ENCODE measurements at places on chromosomes 12 and 14.

GRCh38 chr12:123389560-123390351 lies 5.8 kb downstream of the KMT5A start:
- no peak for DNase-seq

DNA sequence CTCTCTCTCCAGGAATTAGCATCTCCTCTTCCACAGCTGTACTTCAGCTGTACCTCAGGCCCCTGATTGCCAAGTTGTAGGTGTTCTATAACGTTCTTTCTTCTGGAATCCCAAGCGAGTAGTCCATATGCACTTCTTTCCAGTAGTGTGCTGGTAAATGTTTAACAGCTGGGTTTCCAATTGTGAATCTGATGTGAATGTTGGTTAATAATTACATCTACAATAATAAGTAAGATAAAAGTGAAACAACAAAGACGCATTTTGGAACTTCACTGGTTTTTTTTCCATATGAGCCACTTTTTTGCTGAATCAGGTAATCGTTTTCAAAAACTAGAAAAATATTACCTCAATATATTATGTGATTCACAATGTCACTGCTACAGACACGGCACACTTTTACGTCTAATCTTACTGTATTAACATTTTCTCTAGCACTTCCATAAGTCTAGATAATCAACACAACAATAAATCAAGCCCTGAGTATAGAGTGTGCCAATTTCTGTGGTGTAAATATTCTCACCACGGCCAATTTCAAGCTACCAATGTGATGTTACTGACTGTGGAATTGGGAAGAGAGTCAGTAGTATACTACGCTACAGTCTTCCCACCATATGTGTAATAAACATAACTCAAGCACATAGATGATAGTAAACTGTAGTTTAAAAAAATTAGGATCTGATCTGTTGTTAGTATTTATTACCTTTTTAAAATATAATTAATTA lies 113.0 kb downstream of the ZFP36L1 start:
- DNase-seq = no peak

DNA sequence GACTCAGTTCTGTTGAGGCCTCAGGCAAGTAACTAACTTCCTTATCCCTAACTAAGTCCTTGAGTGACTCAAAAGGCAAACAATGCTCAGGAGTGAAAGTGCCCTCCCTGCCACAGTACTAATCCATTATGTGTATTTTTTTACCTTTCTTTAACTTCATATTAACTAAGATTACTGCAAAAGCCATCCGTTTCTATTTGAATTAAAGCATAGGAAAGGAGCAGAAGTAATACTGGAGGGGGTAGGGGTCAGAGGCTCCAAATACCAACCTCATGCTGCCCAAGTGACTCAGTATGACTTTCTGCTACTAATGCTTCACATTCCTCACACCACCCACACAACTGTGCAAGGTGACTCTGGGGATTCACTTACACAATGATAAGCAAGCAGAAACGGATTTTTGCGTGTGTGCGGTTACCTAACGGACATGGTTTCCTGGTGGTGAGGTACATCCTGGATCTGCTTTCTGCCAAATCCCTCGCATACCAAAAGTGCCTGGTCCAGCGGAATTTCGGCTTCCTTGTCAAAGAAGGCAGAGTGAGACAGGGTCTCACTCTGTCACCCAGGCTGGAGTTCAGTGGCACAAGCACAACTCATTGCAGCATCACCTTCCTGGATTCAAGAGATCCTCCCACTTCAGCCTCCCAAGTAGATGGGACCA lies 25.1 kb downstream of the MOK start:
- DNase-seq = no peak

DNA sequence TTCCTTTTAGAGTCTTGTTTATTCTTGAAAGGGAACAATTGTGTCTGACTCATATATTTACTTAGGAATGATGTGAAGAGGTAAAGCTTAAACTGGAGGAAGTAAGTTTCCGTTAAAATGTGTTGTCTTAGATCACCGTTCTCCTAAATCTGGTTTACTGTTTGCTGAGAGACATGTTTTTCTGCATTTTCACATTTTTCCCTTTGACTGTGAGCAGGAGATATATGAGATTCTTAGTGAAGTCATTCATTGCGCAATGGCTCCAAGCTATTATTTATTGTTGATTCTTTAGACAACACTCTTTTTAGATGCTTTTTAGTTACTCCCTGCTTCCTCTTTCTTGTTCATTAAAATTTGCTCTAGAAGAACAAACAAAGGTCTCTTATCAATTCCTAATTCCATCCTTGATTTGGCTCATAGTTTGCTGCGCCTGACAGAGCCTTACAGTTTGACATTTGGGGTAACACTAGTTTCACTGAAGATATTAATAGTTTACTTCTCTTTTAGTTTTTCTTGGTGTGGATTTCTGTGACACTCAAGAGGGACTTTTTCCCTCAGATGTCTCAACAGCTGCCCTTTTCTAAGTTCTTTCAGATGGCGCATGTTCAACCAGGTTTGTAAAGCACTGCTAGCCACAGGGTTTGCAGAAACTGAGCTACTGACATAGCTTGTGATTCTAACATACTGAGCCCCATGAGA lies 11.4 kb downstream of the CLECL1 start:
- no peak for DNase-seq

DNA sequence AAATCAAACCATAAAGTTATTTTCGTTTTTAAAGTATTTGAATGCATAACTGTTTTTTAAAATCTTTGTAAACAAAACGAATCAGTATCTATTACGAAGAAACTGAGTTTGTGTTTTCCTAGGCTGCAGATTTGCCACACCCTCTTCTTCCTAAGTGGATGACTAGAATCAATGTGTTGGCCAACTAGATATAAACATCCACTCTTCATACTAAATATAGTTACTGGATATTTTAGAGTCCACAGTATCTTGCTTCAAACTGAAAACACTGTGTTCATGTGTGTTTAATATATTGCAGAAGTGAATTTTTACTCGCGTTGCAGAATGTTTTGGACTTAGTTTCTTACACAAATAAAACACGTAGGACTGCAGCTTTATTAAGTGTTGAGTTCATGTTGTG lies 63.2 kb downstream of the KLHL28 start:
- no peak for DNase-seq

DNA sequence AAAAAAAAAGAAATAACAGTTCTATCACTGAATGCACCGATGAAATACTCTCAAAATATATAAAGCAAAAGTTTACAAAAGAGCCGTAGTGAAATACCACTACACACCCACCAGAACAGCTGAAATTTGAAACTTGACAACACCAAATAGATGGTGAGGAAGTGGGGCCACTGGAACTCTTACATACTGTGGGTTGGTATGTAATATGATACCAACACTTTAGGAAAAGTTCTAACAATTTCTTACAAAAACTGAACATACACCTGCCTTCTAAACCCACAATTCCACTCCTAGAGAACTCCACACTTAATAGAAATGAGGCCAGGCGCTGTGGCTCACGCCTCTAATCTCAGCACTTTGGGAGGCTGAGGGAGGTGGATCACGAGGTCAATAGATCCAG lies 14.1 kb downstream of the EIF5 start:
- no peak for DNase-seq

GRCh38 chr14:52716155-52716554 lies 9.2 kb downstream of the PSMC6 start:
- no peak for DNase-seq

DNA sequence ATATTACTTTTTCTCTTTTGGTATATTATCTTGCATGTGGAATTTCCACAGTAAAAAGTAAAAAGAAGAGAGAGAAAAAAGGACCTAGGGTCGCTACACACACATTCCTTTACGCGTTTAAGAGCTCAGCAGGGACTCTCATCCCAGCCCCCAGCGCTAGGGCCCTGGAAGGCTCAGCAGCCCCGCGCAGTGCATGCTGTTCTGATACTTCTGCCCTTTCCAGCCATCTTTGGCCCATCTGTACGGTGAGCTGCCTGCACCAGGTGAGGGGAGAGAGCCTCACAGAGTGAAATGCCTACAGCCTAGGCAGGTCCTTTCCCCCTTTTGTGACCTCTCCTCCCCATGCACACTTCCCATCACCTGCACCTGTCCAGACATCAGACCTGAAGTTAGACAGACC lies 1.6 kb upstream of the LTBR start:
- DNase-seq = no peak

- DNase-seq = no peak
Observed at GRCh38 chr12:12791756-12792369, 6.4 kb downstream of the APOLD1 start.

DNA sequence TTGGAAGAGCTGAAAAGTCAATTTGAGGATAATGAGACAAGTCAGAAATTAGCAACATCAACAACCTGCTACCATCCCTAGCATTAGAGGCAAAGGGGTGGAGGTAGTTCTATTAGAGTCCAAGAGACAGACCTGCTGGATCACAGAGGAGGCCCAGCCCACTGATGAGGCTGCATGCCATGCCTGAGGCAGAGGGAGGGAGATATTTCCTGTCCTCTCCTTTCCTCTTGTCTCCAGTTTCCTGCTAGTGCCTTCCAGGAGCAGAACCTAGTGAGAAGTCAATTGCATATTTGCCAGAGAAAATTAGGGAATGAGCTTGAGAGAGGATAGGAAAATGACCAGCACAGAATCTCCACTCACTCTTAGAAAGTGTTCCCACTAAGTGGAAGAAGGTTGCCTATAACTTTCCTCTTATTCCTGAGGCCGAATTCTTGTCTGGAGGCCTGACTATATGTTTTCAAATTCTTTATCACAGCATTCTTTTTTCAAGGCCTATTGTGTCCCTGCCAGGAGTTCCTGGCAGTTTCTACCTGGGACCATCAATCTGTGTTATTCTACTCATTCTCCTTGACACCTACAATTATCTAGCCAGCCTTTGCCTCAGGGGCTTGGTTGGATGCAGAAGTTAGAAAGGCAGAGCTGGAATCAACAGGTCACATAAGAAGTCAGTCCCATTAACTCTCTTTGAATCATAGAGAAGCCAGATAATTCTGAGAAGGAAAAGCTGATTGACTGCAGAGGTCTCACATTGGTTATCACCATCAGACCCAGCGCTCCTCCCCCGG lies 121.9 kb downstream of the EMP1 start:
- DNase-seq = no peak

DNA sequence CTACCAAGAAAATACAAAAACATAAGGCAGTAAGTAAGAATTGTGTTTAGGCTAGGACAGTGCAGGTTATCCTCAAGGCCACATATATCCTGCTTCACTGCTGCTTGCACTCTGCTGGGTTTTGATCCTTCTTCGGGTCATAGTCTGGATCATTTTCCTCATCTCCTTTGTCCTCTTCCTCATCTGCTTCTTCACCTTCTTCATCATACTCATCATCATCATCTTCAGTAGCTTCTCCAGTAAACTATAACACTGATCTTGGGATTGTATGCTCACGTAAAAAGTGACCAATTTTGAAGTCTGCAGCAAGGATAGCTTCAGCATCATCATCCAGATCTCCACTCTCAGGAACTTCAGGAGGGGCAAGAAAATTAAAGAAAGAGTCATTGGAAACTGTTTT lies 29.4 kb downstream of the YARS2 start:
- DNase-seq = no peak

DNA sequence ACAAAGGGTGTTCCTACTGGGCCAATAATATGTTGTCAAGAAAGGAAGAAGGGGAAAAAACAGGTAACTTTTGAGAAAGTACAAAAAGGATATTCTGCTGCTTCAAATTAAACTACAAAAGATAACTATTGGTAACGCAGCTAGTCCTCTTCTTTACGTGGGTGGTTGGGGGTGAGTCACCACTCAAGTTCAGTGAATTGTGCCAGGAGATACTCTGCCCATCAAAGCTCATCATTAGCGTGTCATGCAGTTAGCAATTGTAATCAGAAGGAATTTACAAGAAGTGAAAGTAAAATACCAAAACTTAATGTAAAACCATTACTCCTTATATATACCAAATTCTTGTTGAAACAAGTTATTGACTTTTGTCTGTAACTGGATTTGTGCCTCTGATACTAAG lies 342.0 kb downstream of the NPAS3 start:
- no peak for DNase-seq

DNA sequence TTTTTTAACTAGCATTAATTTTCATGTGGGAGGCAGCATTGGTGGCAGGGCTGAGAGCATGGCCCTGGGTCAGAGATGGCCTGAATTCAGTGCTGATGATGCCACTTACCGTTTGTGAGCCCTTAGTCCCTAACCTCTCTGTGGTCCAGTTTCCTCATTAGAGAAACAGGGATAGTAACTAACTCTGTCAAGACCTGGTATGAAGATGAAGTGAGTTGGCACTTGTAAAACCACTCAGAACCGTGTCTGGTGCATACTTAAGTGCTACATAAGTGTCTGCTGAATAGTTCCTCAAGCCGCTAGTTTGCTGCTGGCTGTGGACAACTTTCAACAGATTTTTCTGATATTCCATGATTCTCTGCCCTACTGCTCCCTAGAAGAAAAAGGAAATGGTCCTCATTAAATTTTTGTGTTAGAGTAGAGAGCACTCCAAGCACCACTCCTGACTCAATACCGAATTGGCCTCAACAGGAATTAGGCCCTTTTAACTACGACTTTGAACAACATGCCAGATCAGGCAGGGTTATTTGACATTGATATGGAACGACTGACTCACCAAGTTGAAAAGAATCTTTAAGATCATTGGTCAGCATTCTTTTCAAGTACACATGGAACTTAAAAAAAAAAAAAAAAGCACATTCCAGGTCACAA lies 250.2 kb downstream of the ANO2 start:
- DNase-seq = no peak

DNA sequence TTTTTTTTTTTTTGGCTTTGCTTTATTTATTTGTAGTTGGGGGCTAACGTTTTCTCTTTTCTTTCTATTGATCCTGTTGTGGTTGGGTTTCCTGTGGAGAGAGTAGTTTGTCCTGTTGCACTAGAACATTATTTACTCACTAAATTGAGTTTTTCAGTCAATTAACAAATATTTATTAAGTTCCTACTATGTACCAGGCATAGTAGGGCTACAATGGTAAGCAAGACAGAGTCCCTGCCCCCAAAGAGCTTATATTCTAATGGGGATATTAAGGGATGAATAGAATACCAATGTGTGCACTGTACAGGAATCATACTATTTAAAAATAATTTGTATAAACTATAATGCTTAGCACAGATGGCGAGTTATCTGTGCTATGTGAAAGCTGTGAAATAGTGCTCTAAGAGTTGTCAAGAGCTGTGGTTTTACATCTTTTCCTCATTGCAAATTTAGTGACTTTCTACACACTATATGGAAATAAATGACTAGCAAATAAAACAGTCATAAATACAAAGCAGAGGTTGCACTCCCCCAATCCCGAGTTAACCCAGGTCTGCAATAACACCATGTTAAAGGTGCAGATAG lies 94.9 kb downstream of the GPR135 start:
- DNase-seq = no peak

DNA sequence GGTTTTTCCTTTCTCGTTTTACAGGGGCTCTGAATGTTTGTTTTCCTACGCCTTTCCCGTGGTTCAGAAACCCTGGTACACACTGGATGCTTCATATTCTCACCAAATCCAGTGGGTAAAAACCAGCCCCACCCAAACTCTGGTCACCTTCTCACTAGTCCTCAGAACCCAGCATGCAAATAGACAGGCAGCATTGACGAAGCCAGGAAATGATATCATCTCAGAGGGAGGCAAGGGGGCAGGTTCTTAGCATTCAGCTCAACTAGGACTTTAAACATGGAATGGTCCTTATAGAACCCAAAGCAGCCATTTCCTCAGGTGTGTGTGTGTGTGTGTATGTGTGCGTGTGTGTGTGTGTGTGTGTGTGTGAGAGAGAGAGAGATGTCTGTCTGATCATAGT lies 142.0 kb downstream of the KCNK10 start:
- no peak for DNase-seq

All from CD4-positive, alpha-beta T cell treated with Interleukin-17A for 1 hour (primary cell).